Activated CD4-positive, alpha-beta T cell treated with anti-CD3 and anti-CD28 coated beads, Interleukin-2, amount 10 ng/mL, durations not matched to agents 7 days and 5 days (primary cell): ENCODE measurements at places on chromosomes 4 and X.

GRCh38 chr4:134544303-134544770, 342.7 kb upstream of the PABPC4L start:
- H3K27ac ChIP-seq = no peak overlapping the region
- H3K4me1 ChIP-seq = no peaks in the 10 kb centered on the region
- DNase-seq = no peak
- no peak overlapping the region for H3K4me3 ChIP-seq
- no peaks in the 10 kb centered on the region for H3K27me3 ChIP-seq

- H3K27ac ChIP-seq = no peak overlapping the region
- H3K4me3 ChIP-seq = no peak overlapping the region
- H3K36me3 ChIP-seq = no peaks in the 10 kb centered on the region
- no peak for DNase-seq
Measured at GRCh38 chr4:114527637-114528036, 71.0 kb upstream of the UGT8 start.

- no peaks in the 10 kb centered on the region for H3K4me1 ChIP-seq
- no peaks in the 10 kb centered on the region for H3K36me3 ChIP-seq
- no peak overlapping the region for H3K27ac ChIP-seq
- no peaks in the 10 kb centered on the region for H3K27me3 ChIP-seq
- DNase-seq = no peak
- H3K4me3 ChIP-seq = no peak overlapping the region
Measured at GRCh38 chrX:148574237-148574973, 74.0 kb downstream of the AFF2 start.

GRCh38 chr4:37652747-37653527, 33.2 kb downstream of the RELL1 start:
- no peaks in the 10 kb centered on the region for H3K27me3 ChIP-seq
- no peak overlapping the region for H3K27ac ChIP-seq
- no peak for DNase-seq
- no peak overlapping the region for H3K4me3 ChIP-seq

- H3K4me1 ChIP-seq = no peaks in the 10 kb centered on the region
- DNase-seq = no peak
- peaks cover 5% of the 10 kb centered on the region for H3K27me3 ChIP-seq
- H3K4me3 ChIP-seq = no peak overlapping the region
- H3K27ac ChIP-seq = no peak overlapping the region
- H3K36me3 ChIP-seq = no peaks in the 10 kb centered on the region
Measured at GRCh38 chrX:72060196-72060920, 71.4 kb downstream of the RTL5 start.

DNA sequence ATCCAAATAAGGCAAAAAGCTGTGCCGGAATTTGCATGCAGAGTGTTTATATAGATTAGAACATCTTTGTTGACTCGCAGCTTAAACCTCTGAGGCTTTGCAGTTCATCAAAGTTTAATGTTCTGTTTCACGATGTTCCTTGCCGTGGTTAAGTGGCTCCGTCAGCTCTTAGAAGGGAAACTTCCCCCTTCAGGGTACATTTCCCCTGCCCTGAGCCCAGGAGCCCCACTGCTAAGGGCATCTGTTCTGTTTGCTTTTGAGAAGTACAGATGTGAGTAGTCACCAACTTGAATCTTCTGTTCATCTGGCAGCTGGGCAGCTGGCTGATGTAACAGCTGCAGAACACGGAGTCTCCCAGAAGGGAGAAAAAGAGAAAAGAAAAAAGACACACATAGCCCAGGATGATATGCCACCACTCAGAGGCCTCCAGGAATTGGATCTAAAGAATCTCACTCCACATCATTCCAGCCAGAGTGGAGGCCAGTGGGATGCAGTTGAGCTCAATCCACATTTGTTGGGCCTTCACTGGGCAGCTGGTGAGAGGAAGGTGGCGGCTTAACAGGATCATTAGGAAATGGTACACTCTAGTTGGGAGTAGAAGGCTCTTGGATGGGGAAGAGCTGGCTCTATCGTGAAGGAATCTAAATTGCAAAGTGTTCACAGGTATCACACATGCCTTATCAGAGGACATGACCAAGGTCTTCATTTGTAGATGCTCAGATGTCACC, 178.7 kb upstream of the RBPJ start:
- DNase-seq = no peak
- H3K27me3 ChIP-seq = no peaks in the 10 kb centered on the region
- H3K4me3 ChIP-seq = no peak overlapping the region
- H3K36me3 ChIP-seq = no peaks in the 10 kb centered on the region
- H3K27ac ChIP-seq = no peak overlapping the region

DNA sequence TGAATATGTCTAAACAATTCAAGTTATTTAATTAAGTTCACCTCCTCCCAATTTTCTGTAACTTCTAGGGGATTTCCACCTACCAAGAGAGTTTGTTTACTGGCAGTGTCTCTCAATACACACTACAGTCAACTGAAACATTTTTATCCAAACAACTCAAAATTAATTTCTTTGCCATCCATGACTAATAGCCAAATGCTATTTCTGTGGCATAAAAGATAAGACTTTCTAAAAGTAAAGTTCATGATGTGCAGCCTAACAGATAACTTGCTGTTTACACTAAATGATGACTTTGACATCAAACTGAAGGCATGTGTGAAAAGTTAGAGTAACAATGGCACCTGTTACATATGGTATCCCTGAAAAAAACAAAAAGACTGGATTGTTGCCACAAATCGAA, 7.3 kb downstream of the TAB3 start:
- no peak overlapping the region for H3K27ac ChIP-seq
- peaks cover 27% of the 10 kb centered on the region for H3K4me1 ChIP-seq
- H3K4me3 ChIP-seq = no peak overlapping the region
- H3K36me3 ChIP-seq = peaks cover 11% of the 10 kb centered on the region

DNA sequence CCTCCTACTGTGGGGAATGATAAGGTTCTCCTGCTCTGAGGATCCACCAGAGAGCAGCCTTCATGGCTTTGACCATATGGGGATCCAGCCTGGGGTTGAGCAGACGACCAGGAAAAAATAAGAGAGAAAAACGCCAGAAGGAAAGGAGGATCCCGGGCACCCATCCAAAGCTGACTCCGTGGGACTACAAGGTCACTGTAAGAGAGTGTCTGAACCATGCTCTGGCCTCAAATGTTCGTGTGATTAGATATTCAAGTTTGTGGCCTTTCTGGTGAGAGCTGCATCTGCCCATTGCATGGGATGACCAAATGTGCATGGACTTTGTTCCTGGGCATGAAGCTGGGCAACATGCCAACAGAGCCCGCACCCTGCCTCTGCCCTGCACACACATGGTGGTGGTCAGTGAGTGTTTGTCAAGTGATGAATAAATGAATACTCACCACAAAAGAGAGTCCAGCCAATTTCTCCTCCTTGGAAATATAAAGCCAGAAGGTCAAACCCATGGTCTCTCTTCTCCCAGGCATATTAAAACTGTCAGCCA, 346.0 kb upstream of the GATB start:
- DNase-seq = no peak
- peaks cover 32% of the 10 kb centered on the region for H3K36me3 ChIP-seq
- H3K4me1 ChIP-seq = peaks cover 76% of the 10 kb centered on the region
- no peaks in the 10 kb centered on the region for H3K27me3 ChIP-seq
- no peak overlapping the region for H3K4me3 ChIP-seq
- no peak overlapping the region for H3K27ac ChIP-seq

- H3K4me3 ChIP-seq = no peak overlapping the region
- H3K27ac ChIP-seq = no peak overlapping the region
- no peak for DNase-seq
Measured at GRCh38 chr4:124334119-124334518, 378.4 kb downstream of the ANKRD50 start.

GRCh38 chr4:98508829-98509598, 149.4 kb downstream of the TSPAN5 start:
- H3K27me3 ChIP-seq = no peaks in the 10 kb centered on the region
- DNase-seq = no peak
- peaks cover 28% of the 10 kb centered on the region for H3K4me1 ChIP-seq
- peaks cover 17% of the 10 kb centered on the region for H3K36me3 ChIP-seq

GRCh38 chr4:79185526-79186045, 140.3 kb downstream of the NAA11 start:
- H3K4me1 ChIP-seq = no peaks in the 10 kb centered on the region
- H3K27me3 ChIP-seq = no peaks in the 10 kb centered on the region
- H3K4me3 ChIP-seq = no peak overlapping the region
- DNase-seq = no peak
- H3K27ac ChIP-seq = no peak overlapping the region

GRCh38 chr4:147643616-147644015, 26.4 kb downstream of the TMEM184C start:
- H3K4me3 ChIP-seq = no peak overlapping the region
- DNase-seq = no peak
- H3K27ac ChIP-seq = no peak overlapping the region
- H3K36me3 ChIP-seq = peaks cover 49% of the 10 kb centered on the region

DNA sequence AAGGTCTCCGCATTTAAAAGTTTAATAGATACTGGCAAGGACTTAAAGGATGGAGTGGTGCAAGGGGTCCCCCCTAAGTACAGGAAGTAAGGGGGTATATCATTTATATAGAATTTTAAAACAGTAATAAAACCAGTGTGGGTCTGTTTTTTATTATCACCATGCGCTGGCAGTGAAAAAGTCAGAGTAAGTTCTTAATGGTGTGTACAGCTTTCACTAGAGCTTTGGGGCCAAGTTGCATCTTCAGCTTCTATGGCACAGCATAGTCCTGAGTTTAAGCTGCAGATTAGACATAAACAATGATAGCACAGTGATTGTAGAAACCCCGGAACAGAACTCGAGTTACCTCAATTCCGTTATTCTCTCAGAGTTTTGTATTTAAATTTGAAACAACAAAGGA, 27.6 kb downstream of the RHOH start:
- H3K36me3 ChIP-seq = peaks cover 88% of the 10 kb centered on the region
- H3K4me1 ChIP-seq = peaks cover 89% of the 10 kb centered on the region

GRCh38 chrX:68801737-68802290, 27.0 kb upstream of the EFNB1 start:
- no peak overlapping the region for H3K4me3 ChIP-seq
- no peak for DNase-seq
- H3K4me1 ChIP-seq = no peaks in the 10 kb centered on the region

GRCh38 chrX:42714981-42715700, 62.8 kb downstream of the PPP1R2C start:
- peaks cover 5% of the 10 kb centered on the region for H3K4me1 ChIP-seq
- H3K36me3 ChIP-seq = no peaks in the 10 kb centered on the region
- no peaks in the 10 kb centered on the region for H3K27me3 ChIP-seq

DNA sequence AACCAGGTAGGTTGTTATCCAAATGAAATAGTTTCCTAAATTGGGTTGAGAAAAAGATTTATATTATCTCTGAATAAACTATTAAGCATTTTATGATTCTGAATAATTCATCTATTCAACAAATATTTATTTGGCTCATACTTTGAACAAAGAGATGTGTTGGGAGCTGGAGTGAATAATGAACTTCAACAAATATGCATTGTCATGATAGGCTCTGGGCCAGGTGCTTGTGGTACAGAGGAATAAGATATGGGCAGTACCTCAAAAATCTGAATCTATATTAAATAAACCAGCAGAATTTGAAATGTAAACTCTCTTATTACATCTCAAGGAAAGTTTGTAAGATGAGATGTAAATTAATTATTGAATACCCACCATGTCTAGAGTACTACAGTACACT, 75.7 kb upstream of the DCLK2 start:
- DNase-seq = no peak
- H3K4me3 ChIP-seq = no peak overlapping the region
- no peak overlapping the region for H3K27ac ChIP-seq
- peaks cover 25% of the 10 kb centered on the region for H3K27me3 ChIP-seq

DNA sequence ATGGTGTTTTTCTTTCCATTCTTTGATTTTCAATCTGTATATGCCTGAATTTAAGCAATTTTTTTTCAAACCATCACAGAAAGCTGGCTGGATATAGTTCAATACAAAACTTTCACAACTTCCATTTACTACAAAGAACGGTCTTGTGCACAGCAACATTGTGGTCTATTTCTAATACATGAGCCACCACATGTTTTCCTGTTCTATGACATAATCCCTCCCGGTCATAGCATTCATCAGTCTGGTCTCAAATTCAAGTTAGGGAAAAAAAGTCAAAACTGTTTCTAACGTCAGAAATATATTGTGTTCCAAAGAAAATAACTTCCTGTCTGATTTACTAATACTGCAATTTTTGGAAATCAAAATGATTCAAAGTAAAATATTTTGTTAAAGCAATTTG, 7.5 kb upstream of the CXCL6 start:
- H3K4me3 ChIP-seq = no peak overlapping the region
- H3K27ac ChIP-seq = no peak overlapping the region

DNA sequence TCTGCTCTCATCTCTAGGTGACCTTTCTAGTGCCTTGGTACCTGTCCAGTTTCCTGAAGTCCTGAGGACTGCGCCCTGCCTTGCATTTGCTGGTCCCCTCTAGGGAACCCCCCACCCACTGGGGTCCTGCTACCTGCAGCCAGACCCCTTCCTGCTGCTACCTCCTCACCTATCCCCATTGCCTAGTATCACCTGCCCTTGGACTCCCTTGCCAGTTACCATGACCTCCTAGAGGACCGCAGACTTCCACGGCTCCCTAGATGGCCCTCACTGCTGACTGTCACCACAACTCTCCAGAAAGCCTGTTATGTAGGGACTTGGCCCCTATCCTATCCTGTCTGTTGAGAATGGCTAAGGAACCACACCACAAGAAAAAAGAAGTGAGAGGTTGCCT, 166.6 kb downstream of the EFNB1 start:
- no peaks in the 10 kb centered on the region for H3K36me3 ChIP-seq
- H3K27ac ChIP-seq = no peak overlapping the region
- no peak overlapping the region for H3K4me3 ChIP-seq
- H3K4me1 ChIP-seq = no peaks in the 10 kb centered on the region

DNA sequence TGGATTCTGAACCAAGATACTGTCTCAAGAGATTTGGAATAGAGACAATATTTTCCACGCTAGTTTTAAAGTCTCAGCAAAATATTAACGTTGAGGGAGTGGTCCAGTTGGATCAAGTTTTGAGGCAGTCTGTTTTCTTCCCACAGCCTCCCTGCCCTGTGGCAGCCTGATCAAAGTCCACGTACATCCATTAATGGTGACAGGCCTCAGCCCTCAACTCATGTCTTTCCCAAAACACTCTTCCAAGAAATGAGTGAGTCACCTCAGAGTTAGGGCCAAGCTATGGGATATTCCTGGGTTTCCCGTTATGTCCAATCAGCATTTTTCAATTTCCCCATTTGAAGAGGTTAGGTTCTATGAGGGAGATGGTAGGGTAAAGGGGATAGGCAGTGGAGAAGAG, 28.5 kb downstream of the EGFL6 start:
- H3K4me3 ChIP-seq = no peak overlapping the region
- no peaks in the 10 kb centered on the region for H3K36me3 ChIP-seq
- DNase-seq = no peak
